ENCODE measurements at places on chromosomes 2 and 18.

- no peak for DNase-seq
Measured at GRCh38 chr2:120734930-120735651, 577 bp upstream of the GLI2 start.

- no peak for DNase-seq
Measured at GRCh38 chr2:1688859-1689258, 55.5 kb downstream of the PXDN start.

GRCh38 chr18:23012249-23012648 lies 79.1 kb downstream of the RBBP8 start:
- no peak for DNase-seq

GRCh38 chr2:235413064-235413463 lies 80.8 kb upstream of the AGAP1 start:
- DNase-seq, result no peak

DNA sequence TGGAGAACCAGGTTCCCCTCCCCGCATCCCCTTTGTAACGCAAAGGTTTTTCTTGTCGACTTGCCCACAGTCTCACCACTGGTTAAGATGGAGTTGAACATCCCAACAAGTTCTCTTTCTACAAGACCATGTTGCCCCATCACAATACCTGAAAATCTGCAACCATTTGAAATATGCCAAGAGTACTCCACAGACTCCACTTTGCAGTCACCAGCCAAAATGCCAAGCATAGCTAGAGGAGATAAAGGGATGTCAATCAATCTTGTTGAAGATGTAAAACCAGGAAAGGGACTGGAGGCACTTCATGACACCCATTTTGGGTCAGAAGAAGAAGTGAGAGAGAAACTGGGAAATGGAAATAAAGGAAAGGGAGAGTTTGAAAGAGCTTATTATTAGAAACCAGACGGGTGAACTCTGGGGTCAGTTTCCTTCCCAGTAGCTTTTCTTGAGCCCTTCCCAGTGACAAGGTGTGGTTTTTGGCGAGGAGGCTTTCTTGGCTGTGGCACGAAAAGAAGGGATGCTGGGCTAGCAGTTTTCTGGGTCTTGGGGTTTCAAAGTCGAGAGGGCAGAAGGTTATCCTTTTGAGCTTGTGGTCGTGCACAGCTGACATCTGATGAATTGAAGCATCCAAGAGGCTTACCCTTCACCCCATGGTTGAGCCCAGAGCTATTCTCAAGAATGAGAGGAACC lies 79.3 kb downstream of the ACAA2 start:
- DNase-seq, result no peak

DNA sequence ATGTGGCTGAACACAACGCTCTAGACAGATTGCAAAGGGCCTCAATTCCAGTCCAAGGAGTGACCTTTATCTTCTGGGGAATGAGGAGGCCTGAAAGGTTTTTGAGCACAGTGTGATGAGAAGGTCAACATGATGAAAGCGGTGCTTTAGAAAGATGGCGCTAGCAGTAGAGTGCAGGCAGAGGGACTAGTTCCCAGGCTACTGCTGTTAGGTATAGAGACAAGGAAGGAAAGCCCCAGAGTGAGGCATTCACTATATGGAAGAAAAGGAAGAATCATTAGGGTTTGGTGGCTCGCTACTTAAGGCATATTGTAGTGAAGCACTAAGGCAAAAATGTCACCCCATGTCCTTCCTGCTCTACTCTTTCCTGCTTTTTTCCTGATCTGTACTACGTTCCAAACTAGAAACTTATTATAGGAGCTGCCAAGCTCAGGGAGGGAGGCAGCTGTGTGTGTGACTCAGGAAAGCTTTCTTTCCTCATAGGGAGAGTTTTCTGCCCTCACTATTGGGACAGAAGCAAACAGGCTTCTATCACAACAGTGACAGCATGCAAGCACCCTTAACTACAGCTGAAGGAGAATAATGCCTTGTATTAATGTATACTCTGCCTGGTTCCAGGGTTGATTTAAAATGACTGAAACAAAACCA lies 160.8 kb upstream of the CAVIN2 start:
- no peak for DNase-seq

DNA sequence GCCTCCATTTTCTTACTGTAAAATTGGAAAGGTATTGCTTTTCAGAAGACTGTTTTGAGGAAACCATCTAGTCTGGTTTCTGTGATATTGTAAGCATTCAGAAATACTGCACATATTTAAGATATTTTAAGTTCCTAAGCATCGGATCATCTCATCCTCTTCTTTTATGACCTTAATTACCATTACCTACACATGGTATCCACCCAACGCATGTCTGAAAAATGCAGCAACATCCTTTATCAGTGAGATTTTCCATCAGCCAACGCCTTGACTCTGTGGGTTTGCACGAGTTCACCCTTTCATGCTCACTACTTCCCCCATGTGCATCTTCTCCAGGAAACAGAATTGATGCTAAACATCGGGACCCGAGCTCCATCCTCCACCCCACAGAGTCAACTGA lies 84.3 kb downstream of the COL4A4 start:
- DNase-seq, result no peak

- DNase-seq, result no peak
Measured at GRCh38 chr2:73105511-73105971, 7.2 kb downstream of the RAB11FIP5 start.

DNA sequence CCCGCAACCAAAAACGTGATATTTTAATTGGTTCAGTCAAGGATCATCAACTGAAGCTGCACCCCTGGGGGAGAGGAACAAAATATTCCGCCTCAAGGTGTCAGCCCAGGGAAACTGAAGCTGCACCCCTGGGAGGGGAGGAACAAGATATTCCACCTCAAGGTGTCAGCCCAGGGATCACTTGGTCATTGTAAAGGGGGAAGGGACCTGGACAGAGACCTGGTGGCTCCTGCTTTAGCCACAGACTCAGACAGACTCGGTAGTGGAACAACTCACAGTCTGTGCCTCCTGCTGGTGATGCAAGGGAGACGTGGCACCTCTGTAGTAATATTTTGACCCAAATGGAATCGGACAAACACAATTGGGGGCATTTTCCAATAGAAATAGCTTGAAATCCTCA lies 75.1 kb downstream of the GBX2 start:
- DNase-seq, result no peak

DNA sequence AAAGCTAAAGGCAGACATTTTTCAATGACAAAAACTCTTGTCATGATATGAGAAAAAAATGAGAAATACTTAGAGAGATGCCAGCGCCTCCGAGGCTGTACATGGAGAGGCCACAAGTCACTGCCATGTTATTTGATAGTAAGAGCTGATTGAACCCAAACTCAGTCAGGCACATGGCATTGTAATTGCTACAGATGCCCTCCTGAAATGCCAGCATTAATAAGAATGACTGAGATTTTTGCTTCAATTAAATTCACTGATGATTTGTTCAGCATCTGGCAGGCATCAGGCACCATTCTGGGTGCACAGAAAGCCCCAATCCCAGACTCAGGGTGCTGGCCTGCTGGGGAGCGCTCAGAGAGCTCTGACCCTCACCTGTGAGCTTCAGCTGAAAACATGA lies 129.0 kb upstream of the PXDN start:
- DNase-seq, result no peak

GRCh38 chr2:149028377-149028776 lies 10.1 kb upstream of the LYPD6B start:
- no peak for DNase-seq

DNA sequence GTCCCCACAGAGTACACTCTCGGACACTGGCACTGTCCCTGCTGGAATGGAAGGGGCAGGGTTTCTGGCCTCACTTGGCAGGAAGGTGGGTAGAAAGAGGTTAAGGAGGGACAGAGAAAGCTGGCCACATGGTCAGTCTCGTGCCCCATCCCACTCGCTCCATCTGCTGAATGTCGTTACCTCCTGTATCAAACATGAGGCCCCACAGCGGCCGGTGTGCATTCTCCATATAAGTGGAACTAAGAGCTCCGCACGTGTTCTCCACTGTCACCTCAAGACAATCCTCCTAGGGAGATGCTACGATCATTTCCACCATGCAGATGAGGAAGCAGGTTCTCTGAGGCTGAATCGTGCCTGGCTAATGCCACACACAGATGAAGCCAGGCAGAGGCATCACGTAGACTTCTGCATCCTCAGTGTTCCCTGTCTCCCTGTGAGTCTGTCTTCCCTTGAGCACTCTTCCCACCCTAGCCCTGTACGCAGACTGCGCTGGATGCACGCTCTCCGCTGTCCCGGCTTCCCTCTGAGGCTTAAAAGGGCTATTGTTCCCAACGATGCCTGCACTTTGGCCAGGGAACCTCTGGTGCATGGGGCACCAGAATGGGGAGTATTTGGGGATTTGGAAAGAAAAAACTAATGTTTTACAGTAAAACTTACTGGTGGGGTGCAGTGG lies 35.1 kb downstream of the MAL start:
- DNase-seq, result no peak

GRCh38 chr2:101340141-101340551 lies 31.6 kb upstream of the RNF149 start:
- DNase-seq, result no peak

GRCh38 chr2:45818591-45818990 lies 167.1 kb downstream of the PRKCE start:
- no peak for DNase-seq

GRCh38 chr2:165793161-165793778 lies 777 bp downstream of the GALNT3 start:
- DNase-seq, result no peak

DNA sequence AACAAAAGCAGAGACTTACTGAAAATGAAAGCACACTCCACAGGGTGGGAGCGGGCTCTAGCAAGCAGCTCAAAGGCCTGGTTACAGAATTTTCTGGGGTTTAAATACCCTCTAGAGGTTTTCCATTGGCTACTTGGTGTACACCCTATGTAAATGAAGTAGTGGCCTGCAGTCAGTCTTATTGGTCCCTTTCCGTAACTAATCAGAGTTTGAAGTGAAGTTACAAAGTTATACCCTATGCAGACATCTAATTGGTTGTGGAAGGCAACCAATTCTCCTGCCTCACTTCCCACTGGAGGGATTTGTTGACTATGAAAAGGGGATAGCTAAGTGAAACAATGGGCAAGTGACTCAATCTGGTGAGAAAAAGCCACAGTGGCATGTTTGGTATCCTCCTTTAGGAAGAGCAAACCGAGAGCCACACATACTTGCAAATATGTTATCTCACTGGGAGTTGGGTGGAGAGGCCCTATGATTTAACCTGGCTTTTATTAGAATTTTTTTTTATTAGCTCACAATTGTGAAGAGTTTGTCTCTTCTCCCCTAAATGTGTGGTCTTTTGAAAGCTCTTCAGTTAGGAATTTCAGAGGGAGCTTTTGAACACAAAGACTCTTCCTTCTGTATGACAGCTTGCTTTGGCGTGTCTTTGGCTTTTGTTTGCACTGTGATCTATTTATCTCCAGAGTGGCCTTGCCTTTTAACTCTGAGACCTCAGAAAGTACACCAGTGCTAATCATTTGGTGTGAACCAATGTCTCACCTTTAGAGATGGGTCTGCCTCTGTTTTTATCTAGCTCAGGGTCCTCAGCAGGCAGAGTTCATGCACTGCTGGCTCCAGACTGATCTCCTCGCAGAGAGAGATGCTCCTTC lies 69.6 kb downstream of the MAP4K4 start:
- no peak for DNase-seq

GRCh38 chr2:46493241-46493970 lies 14.0 kb downstream of the TMEM247 start:
- DNase-seq, result no peak

- DNase-seq, result no peak
Measured at GRCh38 chr2:68907920-68908253, 36.7 kb upstream of the BMP10 start.

- DNase-seq, result no peak
Measured at GRCh38 chr2:65528241-65528574, 95.8 kb upstream of the SPRED2 start.

GRCh38 chr18:77119851-77120491 lies 12.6 kb downstream of the MBP start:
- no peak for DNase-seq

GRCh38 chr2:50952596-50952995 lies 79.3 kb downstream of the NRXN1 start:
- DNase-seq, result no peak

DNA sequence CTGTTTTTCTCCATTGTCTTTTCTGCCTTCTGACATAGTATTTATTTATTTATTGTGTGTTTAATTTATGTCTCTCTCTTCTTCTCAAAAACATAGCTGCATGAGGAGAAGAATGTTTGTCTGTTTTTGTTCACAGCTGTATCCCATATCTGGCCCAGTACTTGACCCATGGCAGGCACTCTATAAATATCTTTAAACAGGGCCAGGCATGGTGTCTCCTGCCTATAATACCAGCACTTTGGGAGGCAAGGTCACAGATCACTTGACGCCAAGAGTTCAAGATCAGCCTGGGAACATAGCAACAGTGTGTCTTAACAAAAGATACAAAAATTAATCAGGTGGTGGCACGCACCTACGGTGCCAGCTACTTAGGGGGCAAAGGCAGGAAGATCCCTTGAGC lies 361.3 kb upstream of the KLHL29 start:
- no peak for DNase-seq

DNA sequence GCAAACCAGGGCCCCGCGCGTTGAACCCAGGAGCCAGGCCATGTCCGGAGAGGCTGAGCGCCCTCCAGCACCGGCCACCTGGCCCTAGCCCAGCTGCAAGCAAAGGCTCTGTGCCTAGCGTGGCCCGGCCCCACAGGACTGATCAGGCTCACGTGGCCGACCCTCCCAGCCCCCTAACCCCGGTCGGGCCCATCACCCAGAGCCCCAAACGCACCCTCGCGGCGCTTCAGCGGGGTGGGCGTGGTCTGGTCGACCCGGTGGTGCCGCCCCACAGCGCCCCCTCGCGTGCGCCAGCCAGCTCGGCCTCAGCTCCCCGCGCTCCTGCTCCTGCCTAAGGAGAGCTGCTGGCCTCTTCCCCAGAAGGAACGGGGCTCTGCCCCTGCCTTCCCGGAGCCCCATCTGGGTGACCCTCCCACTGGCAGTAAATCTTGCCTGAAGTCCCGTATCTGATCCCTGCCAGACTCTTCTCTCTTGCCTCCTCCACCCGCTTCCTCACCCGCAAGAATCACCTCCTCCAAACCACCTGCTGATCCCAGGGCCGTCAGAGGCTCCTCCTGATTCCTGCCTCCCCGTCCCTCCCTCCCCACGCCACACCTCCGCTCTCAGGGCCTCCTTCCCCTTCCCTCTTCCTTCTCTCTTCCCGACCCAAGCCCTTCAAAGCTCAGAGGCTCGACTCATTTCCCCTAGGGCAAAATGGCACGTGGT lies 12.3 kb upstream of the TEX51 start:
- DNase-seq, result no peak

- DNase-seq, result no peak
Measured at GRCh38 chr2:218883491-218884490, 3.1 kb downstream of the WNT10A start.
